ENCODE measurements at places on chromosomes 16 and 17. TPM values are rescaled to one million over a fixed set of nuclear protein-coding genes. Genes with fewer than 3 reads are reported as not detected.

CASKIN1 gene
- 0.26 TPM for total RNA-seq

TMEM92 gene
- not detected for total RNA-seq

SLX4 gene
- 13.4 TPM for total RNA-seq

GRCh38 chr16:89906140-89907025 lies 12.3 kb upstream of the MC1R start:
- no peak for DNase-seq

DNA sequence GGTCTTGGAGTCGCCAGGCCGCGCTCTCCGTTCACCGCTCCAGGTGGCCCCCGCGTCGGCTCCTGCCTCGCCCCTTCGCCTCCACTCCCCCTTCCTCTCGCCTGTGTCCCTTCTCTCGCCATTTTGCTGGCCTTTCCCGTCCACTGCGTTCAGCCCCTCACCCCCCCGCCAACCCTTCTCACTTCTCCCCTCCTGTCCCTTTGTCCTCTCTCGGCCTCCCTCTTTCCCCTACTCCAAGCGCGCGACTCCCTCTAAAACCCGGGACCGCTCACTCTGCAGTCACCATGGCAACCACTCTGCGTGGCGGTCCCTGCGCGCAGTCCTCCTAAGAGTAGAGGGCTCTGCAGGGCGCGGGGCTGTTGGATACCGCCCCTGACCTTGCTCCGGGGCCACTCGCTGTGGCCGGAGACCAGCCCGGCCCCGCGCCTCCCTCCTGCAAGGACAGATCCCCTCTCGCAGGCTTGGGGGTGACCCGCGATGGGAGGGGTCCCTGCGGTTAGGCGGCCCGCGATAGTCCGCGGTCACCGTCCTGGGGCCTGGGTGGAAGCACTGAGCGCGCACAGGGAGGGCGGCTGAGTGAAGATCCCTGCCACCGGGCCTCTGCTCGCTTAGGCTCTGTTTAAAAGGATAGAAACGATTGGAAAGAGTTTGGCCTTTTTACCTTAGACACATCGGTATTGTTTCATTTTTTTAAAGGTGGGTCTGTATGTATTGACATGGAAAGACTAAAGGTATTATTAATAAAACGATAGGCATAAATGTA lies 454 bp downstream of the CCDC40 start:
- DNase-seq, result no peak

- no peak for DNase-seq
Observed at GRCh38 chr16:81003064-81003463, 3.6 kb downstream of the CMC2 start.

Measured in natural killer cell treated with Interleukin-12 subunit alpha and Interleukin-12 subunit beta and Interleukin-15 and Interleukin-18, amount 100 ng/mL, for 72 hours (primary cell).